ENCODE measurements at places on chromosomes 2 and 18. TPM values are rescaled to one million over a fixed set of nuclear protein-coding genes. Genes with fewer than 3 reads are reported as not detected.

- H3K4me1 ChIP-seq, result no peaks in the 10 kb centered on the region
- DNase-seq, result no peak
- H3K4me3 ChIP-seq, result no peak overlapping the region
- no peak overlapping the region for H3K27ac ChIP-seq
- no peaks in the 10 kb centered on the region for H3K36me3 ChIP-seq
- H3K27me3 ChIP-seq, result no peaks in the 10 kb centered on the region
Observed at GRCh38 chr2:46909771-46910419, 5.7 kb downstream of the MCFD2 start.

ATP6V1B1 gene
- 38.2 TPM for total RNA-seq

DNA sequence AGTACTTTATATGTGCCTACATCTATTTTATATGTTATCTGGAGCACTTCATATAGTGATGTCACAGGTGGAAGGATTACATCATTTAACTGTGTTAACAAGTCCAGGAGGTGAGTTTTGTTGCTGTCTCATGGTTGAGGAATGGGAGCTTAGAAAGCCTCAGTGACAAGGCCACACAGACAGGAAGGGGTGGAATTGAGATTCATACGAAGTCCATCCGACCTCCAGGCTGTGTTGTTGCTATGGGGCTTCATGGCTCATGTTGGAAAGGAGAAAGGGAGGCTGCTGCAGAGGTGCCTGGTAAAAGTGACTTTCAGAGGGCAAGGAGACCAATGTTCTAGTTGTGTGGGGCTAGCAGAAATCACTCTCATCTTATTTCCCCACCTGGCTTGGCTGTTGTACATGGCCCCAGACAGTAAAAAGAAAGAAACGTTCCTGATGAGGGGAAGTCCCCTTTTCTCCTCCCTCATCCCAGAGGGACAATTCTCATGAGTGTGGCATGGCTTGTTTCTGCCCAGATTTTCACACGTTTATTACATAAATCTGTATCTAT is 31.0 kb upstream of the GREB1 start:
- no peak overlapping the region for H3K4me3 ChIP-seq
- no peak for DNase-seq
- no peaks in the 10 kb centered on the region for H3K27me3 ChIP-seq
- H3K36me3 ChIP-seq, result no peaks in the 10 kb centered on the region

AGXT gene
- total RNA-seq, result not detected

DNA sequence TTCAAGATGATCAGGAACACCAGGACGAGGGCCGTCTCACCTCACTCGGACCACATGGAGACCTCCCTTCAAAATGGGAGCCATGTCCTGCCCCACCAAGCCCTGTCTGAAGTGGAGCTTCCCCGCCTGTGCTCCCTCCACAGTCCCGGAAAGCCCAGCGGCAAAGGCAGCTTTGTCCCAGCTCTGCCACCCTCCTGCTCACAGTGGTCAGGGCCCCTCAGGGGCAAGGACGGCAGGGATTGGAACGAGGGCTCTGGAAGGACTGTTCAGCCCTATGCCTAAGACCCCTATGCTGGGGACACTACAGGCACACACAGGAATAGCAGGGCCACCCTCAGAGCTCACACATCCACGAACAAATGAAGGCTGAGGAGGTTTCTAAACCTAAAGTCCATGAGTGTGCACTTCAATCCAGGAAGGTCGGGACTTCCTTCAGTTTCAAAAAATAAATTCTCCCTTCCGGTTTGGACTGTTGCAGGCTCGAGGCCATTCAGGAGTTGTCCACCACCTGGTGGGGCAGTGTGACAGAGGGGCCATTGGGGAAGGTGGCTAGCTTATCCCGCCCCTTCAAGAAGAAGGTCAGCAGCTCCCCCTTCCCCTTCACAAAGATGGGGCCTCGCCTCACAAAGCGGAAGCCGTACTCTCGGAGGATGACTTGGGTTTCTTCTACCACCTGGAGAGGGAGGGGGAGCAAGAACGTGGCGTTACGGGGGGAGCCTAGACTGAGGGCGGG is 26.4 kb downstream of the CENPO start:
- H3K4me1 ChIP-seq, result no peaks in the 10 kb centered on the region
- no peak for DNase-seq
- H3K27ac ChIP-seq, result no peak overlapping the region
- peaks cover 3% of the 10 kb centered on the region for H3K36me3 ChIP-seq
- no peak overlapping the region for H3K4me3 ChIP-seq
- no peaks in the 10 kb centered on the region for H3K27me3 ChIP-seq

HPCAL1 gene
- total RNA-seq, result 41.6 TPM

DNA sequence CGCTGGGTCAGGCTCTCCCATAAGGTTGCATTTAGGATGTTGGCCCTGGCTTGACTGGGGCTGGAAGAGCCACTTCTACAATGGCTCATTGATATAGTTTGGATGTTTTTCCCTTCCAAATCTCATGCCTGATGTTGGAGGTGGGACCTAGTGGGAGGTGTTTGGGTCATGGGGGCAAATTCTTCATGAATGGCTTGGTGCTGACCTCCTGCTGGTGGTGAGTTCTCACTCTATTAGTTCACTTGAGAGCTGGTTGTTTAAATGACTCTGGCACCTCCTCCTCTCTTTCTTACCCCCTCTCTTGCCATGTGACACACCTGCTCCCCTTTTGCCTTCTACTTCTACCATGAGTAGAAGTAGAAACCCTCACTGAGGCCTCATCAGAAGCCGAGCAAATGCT is 20.5 kb downstream of the ACOXL start:
- H3K4me3 ChIP-seq, result no peak overlapping the region
- no peaks in the 10 kb centered on the region for H3K27me3 ChIP-seq
- no peaks in the 10 kb centered on the region for H3K36me3 ChIP-seq
- DNase-seq, result no peak
- H3K4me1 ChIP-seq, result no peaks in the 10 kb centered on the region

GRCh38 chr2:2597712-2598111 is 266.6 kb upstream of the MYT1L start:
- no peaks in the 10 kb centered on the region for H3K27me3 ChIP-seq
- H3K36me3 ChIP-seq, result no peaks in the 10 kb centered on the region
- H3K27ac ChIP-seq, result no peak overlapping the region
- H3K4me3 ChIP-seq, result no peak overlapping the region
- no peak for DNase-seq
- no peaks in the 10 kb centered on the region for H3K4me1 ChIP-seq

GRCh38 chr2:36361396-36361795 is 5.8 kb downstream of the CRIM1 start:
- no peak for DNase-seq
- no peaks in the 10 kb centered on the region for H3K36me3 ChIP-seq
- peak overlapping the region; percentile 93 for H3K27ac ChIP-seq
- H3K27me3 ChIP-seq, result no peaks in the 10 kb centered on the region

- no peak for DNase-seq
- H3K36me3 ChIP-seq, result no peaks in the 10 kb centered on the region
- no peaks in the 10 kb centered on the region for H3K27me3 ChIP-seq
Observed at GRCh38 chr2:30503695-30504052, 56.6 kb downstream of the LCLAT1 start.

DNA sequence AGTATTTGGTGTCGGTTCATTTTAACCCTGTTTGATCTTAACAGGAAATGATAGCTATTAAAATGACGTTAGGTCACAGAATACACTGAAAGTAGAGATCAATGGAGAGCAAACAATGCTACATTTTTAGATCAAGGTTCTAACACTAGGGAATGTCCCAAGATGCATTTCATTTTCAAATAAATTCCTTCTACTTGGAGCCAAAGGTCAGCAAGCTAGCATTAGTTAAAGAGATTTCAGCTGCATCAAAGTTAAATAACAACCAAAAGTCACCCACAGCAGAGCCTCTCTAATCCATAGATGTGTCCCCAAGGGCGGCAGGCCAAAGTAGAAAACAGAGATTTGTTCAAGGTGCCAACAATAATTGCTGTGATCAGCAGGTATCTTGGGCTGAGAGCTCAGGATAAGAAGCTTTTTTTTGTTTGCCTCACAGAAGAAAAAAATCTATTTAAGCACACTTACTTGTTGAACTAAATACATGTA is 1233.6 kb upstream of the TMEFF2 start:
- DNase-seq, result no peak
- H3K27me3 ChIP-seq, result no peaks in the 10 kb centered on the region
- no peak overlapping the region for H3K27ac ChIP-seq
- no peaks in the 10 kb centered on the region for H3K36me3 ChIP-seq

DNA sequence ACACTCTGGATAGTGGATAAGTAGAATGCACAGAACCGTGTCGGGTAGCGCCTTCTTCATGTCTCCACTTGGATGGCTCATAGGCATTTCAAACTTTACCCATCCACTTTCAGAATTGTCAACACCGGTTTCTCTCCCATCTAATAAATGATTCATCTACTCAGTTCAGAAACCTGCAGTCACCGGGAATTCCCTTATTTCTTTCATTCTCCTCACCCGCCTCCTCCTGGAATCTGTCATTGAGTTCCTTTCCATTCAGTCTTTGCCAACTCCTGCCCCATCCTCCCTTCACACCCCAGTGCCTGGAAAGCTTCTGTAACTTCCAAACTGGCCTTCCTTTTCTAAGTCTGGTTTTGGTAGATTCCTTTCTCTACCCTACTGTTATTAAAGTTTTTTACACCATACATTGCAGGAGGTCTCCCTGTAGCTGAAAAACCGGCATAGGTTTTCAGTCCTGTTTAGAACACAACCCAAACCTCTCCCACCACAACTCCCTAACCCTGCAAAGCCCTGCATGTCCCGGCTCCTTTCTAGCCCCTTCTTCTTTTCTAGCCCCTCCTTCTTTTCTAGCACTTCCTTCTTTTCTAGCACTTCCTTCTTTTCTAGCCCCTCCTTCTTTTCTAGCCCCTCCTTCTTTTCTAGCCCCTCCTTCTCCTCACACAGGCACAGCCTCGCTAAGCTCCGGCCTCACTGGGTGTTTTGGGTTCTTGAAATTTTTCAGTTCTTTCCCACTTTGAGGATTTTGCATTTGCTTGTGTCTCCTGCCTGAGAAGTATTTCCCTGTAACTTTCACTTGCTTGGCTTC is 133.9 kb upstream of the KLHL14 start:
- no peaks in the 10 kb centered on the region for H3K27me3 ChIP-seq
- no peak for DNase-seq
- no peak overlapping the region for H3K27ac ChIP-seq
- H3K4me1 ChIP-seq, result no peaks in the 10 kb centered on the region

DNA sequence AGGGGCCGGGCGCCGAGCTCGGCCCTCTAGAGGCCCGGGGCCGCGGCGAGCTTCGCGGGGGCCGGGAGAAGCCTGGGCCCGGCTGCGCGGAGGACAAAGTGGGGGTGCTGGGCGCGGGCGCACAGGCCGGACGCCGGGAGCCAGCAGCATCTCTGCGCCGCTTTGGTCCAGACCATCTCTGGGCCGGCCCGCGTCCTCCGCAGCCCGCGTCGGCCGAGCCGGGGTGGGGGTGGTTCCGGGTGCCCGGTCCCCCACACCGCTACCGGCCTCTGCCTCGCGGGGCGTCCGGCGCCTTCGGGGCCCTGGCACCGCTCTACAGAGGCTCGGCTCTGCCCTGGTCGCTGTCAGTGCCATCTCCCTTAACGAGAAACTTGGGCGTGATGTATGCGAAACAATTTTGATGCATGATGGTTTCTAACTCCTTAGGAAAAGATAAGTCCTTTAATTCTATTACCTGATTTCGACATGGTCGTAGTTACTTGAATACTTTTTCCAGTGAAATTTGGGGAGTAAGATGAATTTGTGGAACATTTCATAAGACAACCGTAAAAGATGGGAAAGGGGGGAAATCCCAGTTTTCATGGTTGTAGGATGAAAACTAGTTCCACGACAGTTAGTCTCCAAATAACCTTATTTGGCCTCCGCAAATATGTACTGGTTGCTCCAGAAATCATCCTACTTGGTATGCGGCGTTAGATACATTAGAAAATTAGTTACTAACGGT is 562 bp downstream of the TWSG1 start:
- H3K36me3 ChIP-seq, result no peaks in the 10 kb centered on the region
- H3K4me3 ChIP-seq, result peak overlapping the region; percentile 84
- peak overlapping the region; percentile 84 for H3K27ac ChIP-seq
- H3K27me3 ChIP-seq, result no peaks in the 10 kb centered on the region

DNA sequence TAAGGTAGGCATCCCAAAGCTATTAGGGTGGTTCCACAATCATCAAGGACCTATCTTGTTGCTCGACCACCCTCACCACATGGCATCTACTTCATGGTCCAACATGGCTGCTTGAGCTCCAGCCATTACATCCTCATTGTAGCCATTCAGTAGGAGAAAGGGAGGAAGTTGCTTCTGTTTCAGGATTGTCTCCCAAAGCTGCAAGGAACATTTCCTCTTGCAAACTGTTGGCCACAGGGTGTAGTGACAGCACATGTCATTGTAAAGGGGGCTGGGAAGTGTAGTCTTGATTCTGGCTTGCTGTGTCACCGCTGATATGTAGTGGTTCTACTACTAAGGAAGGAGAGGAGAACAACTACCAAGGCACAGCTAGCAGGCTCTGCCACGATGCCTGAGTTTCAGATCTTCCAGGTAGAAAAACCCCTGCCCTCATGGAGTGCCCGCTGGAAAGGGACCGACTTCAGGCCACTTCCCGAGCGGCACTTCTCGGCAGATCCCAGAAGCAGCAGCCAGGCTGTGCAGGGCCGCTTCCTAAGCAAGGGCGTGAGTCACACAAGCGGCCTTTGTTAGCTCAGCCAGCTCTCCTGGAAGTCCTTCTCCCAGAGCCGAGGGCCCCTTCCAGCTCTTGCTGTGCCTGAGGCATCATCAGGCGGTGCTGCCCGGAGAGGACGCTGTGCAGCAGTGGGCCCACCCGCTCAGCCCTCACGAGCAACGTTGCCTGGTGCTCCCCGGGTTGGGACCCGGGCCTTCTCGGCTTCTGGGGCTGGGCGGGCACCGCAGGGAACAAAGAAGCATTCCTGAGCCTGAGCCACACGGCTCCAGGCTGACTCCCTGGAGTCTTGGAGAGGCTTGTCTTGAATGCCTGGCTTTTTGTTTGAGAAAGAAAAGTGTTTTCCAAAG is 58.2 kb downstream of the HS6ST1 start:
- peak overlapping the region; percentile 83 for H3K27ac ChIP-seq
- no peaks in the 10 kb centered on the region for H3K27me3 ChIP-seq
- no peaks in the 10 kb centered on the region for H3K4me1 ChIP-seq
